Stimulated activated CD4-positive, alpha-beta T cell treated with anti-CD3 and anti-CD28 coated beads, Interleukin-1b, Interleukin-23, amount 100 ng/mL, for 1 hour (primary cell): ENCODE measurements at places on chromosomes 1 and 21.

GRCh38 chr21:34621434-34622350, 6.8 kb upstream of the RCAN1 start:
- no peak for DNase-seq

- DNase-seq: no peak
Measured at GRCh38 chr1:160375788-160376524, 9.1 kb downstream of the NHLH1 start.

GRCh38 chr1:99119188-99119587, 114.5 kb upstream of the PLPPR5 start:
- DNase-seq: no peak

- no peak for DNase-seq
Measured at GRCh38 chr1:180889325-180889724, 23.4 kb upstream of the KIAA1614 start.

DNA sequence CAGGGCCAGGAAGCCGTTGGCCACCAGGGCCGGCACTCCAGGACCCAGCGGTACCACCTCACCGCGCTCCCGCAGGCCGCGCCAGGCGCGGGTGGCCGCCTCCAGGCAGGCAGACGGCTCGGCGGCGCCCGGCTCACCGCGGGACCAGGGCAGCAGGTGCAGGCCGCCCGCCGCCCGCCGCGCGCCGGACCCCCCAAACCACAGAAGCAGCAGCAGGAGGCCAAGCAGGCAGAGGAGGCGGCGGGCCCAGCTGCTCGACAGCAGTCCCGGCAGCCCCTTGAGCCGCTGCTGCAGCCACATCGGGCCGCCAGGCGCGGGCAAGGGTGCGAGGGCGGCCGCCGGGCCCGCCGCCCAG, 312 bp downstream of the KIAA2013 start:
- no peak for DNase-seq

- DNase-seq: no peak
Measured at GRCh38 chr1:15011160-15011559, 142.4 kb upstream of the TMEM51 start.

GRCh38 chr1:116265931-116266863, 106.8 kb upstream of the ATP1A1 start:
- DNase-seq: no peak

DNA sequence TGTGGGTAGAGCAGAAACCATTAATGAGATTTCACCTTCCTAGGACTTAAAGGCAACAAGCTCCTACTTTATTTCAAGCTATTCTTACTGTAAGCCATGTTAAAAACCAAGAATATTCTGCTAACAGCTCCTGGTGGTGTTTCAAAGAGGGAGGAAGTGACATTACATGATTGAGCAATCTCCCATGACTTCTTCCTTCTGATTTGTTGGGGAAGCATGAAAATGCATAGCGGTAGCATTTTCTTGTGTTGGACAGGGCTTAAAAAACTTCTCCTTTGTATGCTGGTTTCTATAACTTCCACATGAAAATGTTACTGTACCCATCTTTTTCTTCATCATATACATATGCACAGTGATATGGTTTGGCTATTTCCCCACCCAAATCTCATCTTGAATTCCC, 297.0 kb upstream of the SNX7 start:
- no peak for DNase-seq

- no peak for DNase-seq
Measured at GRCh38 chr1:180096584-180097325, 57.9 kb upstream of the QSOX1 start.

DNA sequence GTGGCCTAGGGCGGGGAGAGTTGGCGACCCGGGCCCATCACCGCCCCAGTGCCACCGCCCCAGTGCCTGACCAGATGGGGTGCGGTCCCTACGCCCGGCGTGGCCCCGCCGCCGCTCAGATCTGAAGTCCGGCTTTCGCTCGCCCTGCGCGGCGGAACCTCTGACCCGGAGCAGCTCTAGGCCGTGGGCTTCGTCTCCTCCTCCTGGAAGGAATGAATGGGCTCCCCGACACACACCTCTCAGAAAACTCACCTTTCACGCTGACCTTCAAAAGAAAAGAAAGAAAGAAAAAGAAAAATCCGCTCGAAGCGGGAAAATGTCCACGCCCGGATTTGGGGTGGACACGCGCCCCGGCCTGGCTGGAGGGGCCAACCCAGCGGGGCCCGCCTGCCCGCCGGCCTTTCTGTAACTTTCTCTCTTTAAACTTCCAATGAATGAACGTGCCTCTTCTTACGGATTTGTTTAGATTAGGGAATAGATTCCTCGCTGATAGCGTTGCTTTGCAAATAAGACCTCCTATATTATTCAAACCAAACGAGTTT, 5.4 kb upstream of the SIM2 start:
- DNase-seq: no peak
